NCI-H2081 (cell line): ENCODE measurements at places on chromosomes 1 and 21.
A peak's percentile ranks its signal among the peaks of the same experiment; 100 is the strongest.

DNA sequence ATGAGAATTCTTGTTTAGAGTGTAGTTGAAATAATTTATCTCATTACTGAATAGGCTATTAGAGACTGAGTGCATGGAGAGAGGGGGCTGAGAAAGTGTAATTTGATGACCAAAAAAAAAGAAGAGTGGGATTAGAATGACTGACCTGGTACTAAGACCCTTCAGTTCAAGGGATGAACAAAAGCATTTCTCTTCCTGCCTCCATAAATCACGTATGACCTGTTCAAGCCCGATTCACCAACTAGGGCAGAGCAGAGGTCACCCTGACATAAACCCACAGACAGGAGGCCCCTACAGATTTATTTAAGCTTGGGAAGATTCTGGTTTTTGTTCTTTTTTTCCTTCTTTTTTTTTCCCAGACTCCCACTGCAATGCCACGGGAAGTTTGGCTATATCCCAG, 123.7 kb upstream of the COP1 start:
- no peak for DNase-seq

DNA sequence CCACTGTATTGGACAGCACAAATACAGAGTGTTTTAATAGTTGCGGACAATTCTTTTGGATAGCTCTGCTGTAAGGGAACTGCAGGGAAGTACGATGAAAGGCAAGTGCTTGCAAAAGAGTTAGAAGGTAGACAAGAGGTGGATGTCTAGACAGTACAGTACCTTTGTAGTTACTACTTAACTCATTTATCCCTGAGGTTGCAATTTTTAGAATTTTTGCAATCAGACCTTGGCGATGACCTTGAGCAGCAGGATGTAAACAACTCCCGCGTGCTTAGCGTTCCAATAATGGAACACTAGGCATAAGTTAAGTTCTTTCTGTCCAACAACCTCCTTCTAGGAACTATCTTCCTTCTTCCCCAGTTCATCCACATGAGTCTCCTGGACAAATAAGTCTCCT, 1.9 kb upstream of the SYT14 start:
- no peak for DNase-seq

- DNase-seq, result no peak
Observed at GRCh38 chr1:241411776-241412338, 54.9 kb upstream of the RGS7 start.

- DNase-seq, result no peak
Observed at GRCh38 chr1:85240643-85241042, 18.8 kb downstream of the C1orf52 start.

GRCh38 chr1:100353071-100353801, 930 bp downstream of the CDC14A start:
- DNase-seq, result no peak

GRCh38 chr1:27992276-27992675, 32.5 kb downstream of the XKR8 start:
- no peak for DNase-seq

- DNase-seq, result no peak
Observed at GRCh38 chr1:211529453-211529852, 37.5 kb upstream of the RD3 start.

DNA sequence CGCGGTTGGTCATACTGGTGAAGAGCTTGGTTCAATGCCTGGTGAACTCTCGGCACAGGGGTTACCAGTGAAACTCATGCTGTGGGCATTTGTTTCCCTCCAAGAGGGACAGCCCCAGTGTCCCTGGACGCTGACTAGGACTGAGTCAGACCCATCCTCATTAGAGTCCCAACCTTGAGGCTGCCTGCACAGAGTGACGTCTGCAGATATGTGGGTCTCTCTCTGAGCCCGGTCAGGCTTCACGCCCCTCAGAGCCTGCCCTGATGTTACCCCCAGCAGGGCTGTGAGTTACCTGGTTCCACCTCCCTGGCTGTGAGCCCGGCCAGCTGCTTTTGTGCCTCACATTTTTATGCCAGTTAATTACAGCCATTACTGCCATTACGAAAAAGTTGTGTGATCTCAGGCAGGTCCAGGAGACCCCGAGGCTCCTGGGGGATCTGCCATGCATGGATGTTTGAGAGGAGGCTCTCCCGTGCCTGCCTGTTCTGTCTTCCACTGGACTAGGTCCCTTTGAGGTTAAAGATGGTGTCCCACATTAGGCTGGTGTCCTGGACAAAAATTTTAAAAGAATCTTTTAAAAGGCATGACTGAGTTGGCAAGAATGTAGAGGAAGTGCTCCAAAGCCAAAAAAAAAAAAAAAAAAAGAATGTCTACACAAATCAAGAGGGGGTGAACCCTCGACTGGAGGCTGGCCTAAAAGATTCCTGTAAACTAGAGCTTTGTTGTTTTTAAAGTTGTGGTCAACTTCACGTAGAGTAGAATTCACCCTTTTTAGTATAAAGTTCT, 36.6 kb upstream of the PADI1 start:
- DNase-seq, result peak; percentile 68
